ENCODE measurements at places on chromosomes 2 and 18. TPM values are rescaled to one million over a fixed set of nuclear protein-coding genes. Genes with fewer than 3 reads are reported as not detected.

OR6B2 gene
- total RNA-seq = not detected

METAP1D gene
- 5.4 TPM for total RNA-seq

CFAP53 gene
- total RNA-seq = 0.76 TPM

GBX2 gene
- total RNA-seq = not detected

CHRNA1 gene
- total RNA-seq = not detected

SPP2 gene
- total RNA-seq = not detected

ANKRD12 gene
- total RNA-seq = 68.4 TPM

LRP1B gene
- total RNA-seq = not detected

EFEMP1 gene
- not detected for total RNA-seq

GRCh38 chr2:71599646-71600236, 146.4 kb downstream of the DYSF start:
- no peak overlapping the region for H3K4me3 ChIP-seq
- no peak for DNase-seq
- H3K36me3 ChIP-seq = no peaks in the 10 kb centered on the region
- H3K27me3 ChIP-seq = peaks cover 3% of the 10 kb centered on the region

DNA sequence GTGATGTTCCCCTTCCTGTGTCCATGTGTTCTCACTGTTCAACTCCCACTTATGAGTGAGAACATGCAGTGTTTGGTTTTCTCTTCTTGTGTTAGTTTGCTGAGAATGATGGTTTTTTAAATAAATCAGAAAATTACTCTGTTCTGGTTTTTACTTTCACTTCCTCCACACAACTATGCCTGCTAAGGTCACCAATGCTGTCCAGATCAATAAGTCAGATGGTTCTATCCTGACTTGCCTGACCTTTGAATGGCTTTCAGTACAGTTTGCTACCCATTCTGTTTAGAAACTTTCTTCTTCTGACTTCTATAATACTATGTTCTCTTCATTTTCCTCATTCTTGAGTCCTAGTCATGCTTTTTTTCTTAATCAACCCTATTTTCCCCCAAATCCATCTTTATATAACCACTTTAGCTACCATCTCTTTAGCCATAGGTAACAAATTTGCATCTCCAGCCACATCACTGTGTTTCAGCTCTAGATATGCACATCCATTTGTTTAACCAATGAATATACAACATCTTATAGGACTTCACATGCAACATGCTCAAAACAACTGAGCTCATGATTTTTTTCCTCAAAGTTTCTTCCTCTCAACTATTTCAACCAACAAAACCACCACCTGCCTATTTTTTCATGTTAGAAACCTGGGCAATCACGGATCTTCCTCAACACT, 58.8 kb upstream of the SLC38A11 start:
- no peak overlapping the region for H3K4me3 ChIP-seq
- no peaks in the 10 kb centered on the region for H3K4me1 ChIP-seq
- no peaks in the 10 kb centered on the region for H3K36me3 ChIP-seq
- H3K27me3 ChIP-seq = peaks cover 9% of the 10 kb centered on the region
- no peak for DNase-seq

GRCh38 chr2:239694487-239694886, 293.7 kb upstream of the HDAC4 start:
- H3K27ac ChIP-seq = no peak overlapping the region
- DNase-seq = no peak
- H3K36me3 ChIP-seq = no peaks in the 10 kb centered on the region
- H3K27me3 ChIP-seq = no peaks in the 10 kb centered on the region

DNA sequence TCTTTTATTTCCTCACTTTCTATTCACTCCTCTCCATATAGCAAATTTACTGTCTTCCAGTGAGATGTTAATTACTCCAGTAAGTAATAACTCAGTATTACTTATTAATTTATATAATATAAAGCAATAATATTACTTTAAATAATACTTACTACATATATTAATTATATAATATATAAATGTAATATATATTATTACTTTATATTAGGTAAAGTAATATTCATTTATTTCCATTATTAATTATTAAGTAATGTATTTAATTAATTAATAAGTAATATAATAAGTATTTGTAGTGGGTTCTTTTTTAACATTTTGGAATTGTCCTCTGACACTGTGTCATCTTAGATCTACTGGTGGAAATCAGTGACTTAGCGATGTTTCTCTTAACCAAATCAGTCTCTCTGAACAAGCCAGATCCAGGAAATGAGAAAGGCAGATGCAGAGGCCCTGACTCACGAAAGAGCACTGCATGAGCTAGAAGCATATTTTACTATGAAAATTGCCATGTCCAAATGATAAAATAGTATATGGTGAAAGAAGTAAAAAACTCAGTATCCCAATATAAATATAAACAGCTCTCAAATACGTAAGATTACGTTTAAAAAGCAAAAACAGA, 115.9 kb downstream of the DSEL start:
- no peak overlapping the region for H3K4me3 ChIP-seq
- no peaks in the 10 kb centered on the region for H3K27me3 ChIP-seq
- peaks cover 2% of the 10 kb centered on the region for H3K4me1 ChIP-seq
- H3K27ac ChIP-seq = no peak overlapping the region
- DNase-seq = no peak

DNA sequence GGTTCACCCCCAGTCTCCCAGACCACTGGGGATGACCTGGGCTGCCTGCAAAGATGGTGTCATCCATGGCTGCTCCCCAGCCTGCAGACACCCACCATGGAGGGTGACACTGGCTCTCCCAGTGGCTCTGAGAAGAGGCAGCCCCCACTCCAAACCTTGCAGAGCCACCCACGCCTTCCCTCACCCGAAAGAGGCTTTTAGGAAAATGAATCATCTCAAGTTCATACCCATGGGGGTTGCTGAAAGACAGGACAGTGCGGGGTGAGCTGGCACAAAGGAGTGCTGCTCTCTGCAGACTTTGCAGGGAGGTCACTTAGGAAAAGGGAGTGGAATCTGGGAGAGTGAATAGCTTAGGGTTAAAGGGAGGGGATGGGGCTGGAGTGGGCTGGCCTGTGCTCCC, 36.4 kb downstream of the MPHOSPH10 start:
- no peaks in the 10 kb centered on the region for H3K36me3 ChIP-seq
- H3K27ac ChIP-seq = no peak overlapping the region
- no peak overlapping the region for H3K4me3 ChIP-seq
- peak; percentile 29 for DNase-seq

DNA sequence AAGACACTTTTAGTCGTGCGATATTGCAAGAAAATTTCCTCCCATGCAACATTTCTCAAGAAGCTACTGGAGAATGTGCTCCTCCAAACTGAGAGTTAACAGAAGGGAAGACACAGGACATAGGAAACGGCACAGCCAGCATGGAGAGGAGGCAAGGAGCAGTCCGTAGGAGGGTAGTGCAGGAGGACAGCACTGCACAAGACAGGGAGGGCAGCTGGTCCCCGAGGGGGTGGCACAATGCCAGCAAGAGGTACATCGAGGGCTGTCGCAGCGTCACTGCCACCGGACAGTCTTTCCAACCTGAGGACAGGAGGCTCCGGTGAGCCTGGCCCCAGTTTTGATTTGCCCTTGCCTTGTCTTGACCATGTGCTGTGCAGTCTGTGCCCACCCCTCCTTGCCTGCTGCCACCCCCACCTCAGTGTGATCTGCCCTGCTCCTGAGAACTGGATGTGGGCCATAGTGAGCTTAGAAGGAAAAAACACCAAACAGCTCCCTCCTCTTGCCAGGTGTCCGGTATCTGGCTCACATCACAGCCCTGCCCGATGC, 81.6 kb upstream of the LAPTM4A start:
- no peaks in the 10 kb centered on the region for H3K36me3 ChIP-seq
- DNase-seq = no peak
- H3K4me1 ChIP-seq = no peaks in the 10 kb centered on the region
- H3K27me3 ChIP-seq = peaks cover 2% of the 10 kb centered on the region
- no peak overlapping the region for H3K27ac ChIP-seq
- H3K4me3 ChIP-seq = no peak overlapping the region

DNA sequence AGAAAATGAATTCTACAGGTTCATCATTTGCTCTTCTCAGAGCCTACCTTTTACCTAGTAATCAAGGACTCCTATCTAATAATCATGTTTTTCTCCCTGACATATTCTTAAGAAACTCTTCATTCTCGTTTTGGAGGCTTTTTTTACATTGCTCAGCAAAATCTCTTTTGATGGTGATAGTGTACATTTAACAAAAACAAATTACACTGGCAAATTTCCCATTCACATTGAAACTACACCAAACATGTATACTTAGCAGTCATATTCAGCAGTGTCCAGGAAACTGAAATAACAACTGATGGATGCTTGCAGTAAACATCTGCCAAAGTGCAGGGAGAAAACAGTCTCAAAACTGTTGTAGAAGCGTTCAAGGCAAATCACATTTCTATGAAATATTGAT, 4.4 kb upstream of the VIT start:
- H3K4me1 ChIP-seq = peaks cover 2% of the 10 kb centered on the region
- DNase-seq = no peak
- peaks cover 2% of the 10 kb centered on the region for H3K27me3 ChIP-seq
- no peaks in the 10 kb centered on the region for H3K36me3 ChIP-seq
- H3K4me3 ChIP-seq = no peak overlapping the region

- no peak for DNase-seq
- H3K4me3 ChIP-seq = no peak overlapping the region
- H3K36me3 ChIP-seq = no peaks in the 10 kb centered on the region
- H3K4me1 ChIP-seq = no peaks in the 10 kb centered on the region
- no peak overlapping the region for H3K27ac ChIP-seq
- no peaks in the 10 kb centered on the region for H3K27me3 ChIP-seq
Observed at GRCh38 chr18:29157057-29157780, 980.3 kb upstream of the CDH2 start.

DNA sequence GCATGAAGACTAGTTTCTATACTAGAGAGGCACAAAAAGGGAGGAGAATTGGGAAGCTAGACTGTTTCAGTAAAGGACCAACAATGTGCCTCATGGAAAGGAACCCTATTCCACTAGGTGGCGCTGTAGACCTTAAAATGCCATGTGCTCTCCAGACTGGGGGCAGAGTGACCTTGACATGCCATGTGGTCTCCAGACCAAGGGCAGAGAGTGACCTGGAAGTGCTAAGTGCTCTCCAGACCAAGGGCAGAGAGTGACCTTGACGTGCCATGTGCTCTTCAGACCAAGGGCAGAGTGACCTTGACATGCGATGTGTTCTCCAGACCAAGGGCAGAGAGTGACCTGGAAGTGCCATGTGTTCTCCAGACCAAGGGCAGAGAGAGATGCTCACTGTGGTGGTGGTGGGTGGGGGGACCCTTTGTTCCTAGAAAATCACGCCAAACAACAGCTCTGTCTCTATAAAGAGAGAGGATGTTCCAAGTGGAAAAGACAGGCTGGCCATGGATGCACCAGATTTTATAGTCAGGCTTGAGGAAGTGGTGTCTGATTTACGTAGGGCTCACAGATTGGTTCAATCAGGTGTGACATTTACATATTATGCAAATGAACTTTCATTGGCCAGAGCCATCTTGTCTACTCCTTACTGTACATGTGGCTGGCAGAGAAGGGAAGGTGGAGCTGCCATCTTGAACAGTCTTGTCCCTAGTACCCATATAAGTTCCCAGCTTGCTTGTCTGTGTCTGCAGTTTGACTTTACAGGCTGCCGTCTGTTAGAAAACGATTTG, 344.0 kb upstream of the DDX18 start:
- peak; percentile 52 for DNase-seq
- no peak overlapping the region for H3K4me3 ChIP-seq
- H3K27me3 ChIP-seq = no peaks in the 10 kb centered on the region
- H3K27ac ChIP-seq = no peak overlapping the region

GRCh38 chr2:20476950-20477349, 30.1 kb downstream of the RHOB start:
- no peak for DNase-seq
- H3K27me3 ChIP-seq = no peaks in the 10 kb centered on the region
- no peaks in the 10 kb centered on the region for H3K36me3 ChIP-seq
- H3K4me3 ChIP-seq = no peak overlapping the region

- no peaks in the 10 kb centered on the region for H3K36me3 ChIP-seq
- peak overlapping the region; percentile 83 for H3K4me3 ChIP-seq
- H3K4me1 ChIP-seq = peaks cover 27% of the 10 kb centered on the region
- DNase-seq = peak; percentile 85
- no peaks in the 10 kb centered on the region for H3K27me3 ChIP-seq
Observed at GRCh38 chr18:34978953-34979608, 62.1 kb upstream of the MAPRE2 start.

DNA sequence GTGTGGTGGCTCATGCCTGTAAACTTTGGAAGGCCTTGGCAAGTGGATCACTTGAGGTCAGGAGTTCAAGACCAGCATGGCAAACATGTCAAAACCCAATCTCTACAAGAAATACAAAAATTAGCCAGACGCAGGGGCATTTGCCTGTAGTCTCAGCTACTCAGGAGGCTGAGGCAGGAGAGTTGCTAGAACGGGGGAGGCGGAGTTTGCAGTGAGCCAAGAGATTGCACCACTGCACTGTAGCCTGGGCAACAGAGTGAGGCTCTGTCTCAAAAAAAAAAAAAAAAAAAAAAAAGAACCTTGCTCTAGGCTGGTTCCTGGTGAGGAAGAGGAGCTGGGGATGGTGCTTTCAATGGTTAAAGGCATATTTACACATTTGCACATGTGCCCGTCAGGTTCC, 129.4 kb downstream of the LYPD6B start:
- H3K36me3 ChIP-seq = no peaks in the 10 kb centered on the region
- peak; percentile 14 for DNase-seq
- peaks cover 26% of the 10 kb centered on the region for H3K4me1 ChIP-seq
- no peak overlapping the region for H3K27ac ChIP-seq
- H3K27me3 ChIP-seq = peaks cover 29% of the 10 kb centered on the region

- H3K36me3 ChIP-seq = no peaks in the 10 kb centered on the region
- DNase-seq = no peak
- no peak overlapping the region for H3K4me3 ChIP-seq
- H3K4me1 ChIP-seq = no peaks in the 10 kb centered on the region
- H3K27me3 ChIP-seq = peaks cover 4% of the 10 kb centered on the region
Observed at GRCh38 chr2:98854682-98855081, 81.3 kb downstream of the CRACDL start.

DNA sequence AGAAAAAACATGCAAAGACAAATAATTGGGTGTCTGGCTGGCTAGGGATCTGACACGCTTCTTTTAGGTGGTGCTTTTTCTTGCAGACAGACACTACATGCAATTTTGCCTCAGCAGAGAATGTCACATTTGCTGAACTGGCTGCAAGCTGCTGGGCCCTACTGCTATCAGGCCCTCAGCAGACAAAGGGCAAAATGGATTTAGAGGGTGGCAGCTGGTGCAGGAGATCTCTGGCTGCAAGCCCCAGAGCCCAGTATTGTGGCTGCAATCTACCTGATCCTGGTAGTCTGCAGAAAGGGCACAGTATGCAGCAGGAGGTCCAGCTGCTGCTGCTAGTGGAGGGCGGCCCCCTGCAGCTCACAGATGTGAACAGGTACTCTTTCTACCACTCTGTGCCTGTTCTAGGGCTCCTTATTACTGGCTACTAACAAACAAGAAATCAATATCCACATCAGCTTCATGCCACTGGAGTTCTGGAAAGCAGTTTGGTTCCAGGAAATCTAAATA, 796.7 kb upstream of the CELF4 start:
- peaks cover 2% of the 10 kb centered on the region for H3K4me1 ChIP-seq
- H3K4me3 ChIP-seq = no peak overlapping the region
- no peaks in the 10 kb centered on the region for H3K27me3 ChIP-seq
- DNase-seq = no peak
- no peaks in the 10 kb centered on the region for H3K36me3 ChIP-seq

GRCh38 chr2:228801451-228801850, 469.6 kb downstream of the PID1 start:
- no peaks in the 10 kb centered on the region for H3K36me3 ChIP-seq
- no peaks in the 10 kb centered on the region for H3K27me3 ChIP-seq
- no peak overlapping the region for H3K27ac ChIP-seq
- no peak for DNase-seq

Data from activated CD8-positive, alpha-beta T cell treated with anti-CD3 and anti-CD28 coated beads for 36 hours (primary cell).